Glutamatergic neuron (in vitro differentiated cells): ENCODE measurements at places on chromosomes 4 and X.

DNA sequence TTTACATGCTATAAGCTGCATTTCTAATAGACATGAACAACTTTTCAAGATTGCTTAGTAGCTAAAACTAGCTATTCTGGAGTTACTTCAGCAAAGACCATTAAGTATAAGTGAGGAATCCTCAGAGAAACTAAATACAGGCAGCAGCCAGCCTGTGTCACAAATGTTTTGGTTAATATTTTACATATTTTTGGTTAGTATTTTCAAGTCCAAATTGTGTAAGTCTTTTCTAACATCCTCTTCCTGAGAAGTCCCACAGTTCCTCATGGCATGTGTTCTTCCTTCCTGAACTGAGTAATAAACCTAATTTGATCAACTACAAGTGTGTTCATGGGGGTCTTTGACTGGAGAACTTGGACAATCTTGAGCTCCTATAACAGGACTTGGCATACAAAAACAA, 42.4 kb upstream of the MCF2 start:
- no peak for DNase-seq

DNA sequence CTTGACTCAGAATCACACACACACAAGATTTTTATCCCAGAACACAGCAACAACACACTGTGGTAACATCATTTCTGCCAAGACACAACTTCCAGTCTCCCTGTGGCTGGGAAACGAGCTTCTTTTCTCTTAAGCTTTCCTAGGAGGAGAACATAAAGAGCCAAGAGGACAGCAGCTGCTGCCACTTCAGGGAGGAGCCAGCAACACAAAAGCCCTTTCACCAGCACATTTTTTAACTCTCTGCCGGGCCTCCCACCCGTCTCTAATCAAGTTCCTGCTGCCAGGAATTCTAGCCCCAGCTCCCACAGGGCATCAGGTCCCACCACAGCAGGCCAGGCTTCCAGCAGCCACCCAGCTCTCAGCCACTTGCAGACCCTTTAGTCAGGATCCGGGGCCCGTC, 22.4 kb downstream of the FAT1 start:
- no peak for DNase-seq

DNA sequence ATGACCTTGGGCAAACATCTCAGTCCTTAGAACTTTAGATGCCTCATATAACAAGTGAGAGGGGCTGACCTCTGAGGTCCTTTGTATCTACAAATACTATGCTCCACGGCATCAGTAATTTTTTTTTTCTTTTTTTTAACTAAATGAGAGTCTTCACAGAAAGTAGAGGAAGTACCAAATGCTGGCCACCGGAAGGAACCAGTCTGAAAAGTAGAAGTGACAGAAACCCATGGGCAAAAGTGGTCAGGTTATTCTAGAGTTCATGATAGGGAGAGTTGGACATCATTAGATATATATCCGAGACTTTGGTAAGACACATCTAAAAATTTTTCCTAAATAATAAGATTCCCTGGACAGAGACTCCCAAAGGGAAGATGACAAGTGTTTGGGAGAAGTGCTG, 53.7 kb downstream of the COQ2 start:
- DNase-seq, result no peak

- no peak for DNase-seq
Observed at GRCh38 chr4:140645614-140646412, 77.1 kb upstream of the UCP1 start.

GRCh38 chr4:55386073-55386472, 9.7 kb upstream of the TMEM165 start:
- DNase-seq, result no peak

- no peak for DNase-seq
Observed at GRCh38 chrX:84724576-84724975, 222.3 kb upstream of the HDX start.

- no peak for DNase-seq
Observed at GRCh38 chr4:94653095-94653649, 104.6 kb upstream of the BMPR1B start.

DNA sequence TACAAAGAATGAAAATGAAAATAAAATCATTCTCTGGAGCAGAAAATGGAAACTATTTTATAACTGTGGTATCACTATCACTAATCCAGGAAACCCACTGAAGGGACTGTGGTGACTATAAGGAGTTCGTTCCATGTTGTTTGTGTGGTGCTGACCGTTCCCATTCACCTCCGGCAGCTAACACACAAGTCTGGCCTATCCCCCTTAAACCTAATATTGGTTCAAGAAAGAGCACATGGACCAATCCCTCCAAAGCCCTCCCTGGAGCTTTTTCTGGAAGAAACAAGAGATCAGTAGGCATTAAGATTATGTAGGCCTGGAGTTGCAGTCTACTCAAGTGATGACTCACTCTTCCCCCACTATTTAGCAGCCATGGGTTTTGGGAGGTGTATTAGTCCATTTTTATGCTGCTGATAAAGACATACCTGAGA, 25.9 kb upstream of the FAM241A start:
- no peak for DNase-seq

DNA sequence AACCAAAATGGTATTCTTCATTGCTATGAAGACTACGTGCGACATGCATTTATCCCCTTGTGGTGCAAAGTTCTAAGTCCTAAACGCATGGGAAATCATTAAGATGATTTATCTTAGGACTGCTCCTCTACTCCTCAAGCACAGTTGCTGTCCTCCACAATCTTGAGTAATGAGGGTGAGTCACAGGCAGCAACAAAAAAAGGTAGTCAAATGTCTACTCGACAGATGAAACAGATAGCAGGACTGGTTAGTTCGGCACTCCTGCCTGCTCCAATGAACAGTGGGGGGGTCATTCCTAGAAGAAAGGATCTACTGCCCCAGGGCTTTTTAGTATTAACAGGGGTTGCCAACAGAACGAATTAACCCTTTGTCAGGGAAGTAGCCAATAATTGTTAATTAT, 233.7 kb upstream of the FGF13 start:
- DNase-seq, result no peak

GRCh38 chr4:27684610-27685011, 824.0 kb downstream of the STIM2 start:
- peak; percentile 68 for DNase-seq

DNA sequence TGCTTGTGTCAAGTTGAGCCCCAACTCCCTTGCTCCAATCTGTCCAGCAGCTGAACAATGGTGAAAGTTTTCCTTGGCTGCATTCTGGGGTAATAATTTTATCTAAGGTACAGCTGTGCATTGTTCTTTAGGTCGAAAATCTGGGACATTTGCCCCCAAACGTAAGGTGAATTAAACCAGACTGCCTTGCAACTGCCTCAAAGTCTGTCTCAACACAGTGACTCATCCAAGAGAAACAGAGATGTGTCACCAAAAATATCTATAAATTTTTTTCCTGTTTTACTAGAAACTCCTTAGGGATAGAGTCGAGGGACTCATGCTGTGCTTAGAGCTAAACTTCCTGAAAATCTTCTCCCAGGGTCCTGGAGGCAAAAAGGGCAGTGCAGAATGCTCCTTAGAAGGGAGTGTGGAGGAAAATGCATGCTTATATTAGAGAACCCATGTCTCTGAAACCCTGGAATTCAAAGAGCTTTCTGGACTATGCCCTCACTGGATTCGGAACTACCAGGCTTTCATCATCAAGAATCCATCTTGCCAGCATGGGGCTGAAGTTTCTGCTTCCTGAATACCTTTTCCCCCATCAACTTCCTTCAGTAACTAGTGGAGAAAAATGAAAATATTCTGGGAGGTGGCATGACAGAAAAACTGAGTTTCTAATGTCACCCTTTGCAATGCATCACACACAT, 115.7 kb downstream of the PALLD start:
- no peak for DNase-seq

GRCh38 chr4:46277165-46277951, 112.6 kb downstream of the GABRA2 start:
- no peak for DNase-seq

GRCh38 chr4:120671538-120671937, 251.0 kb downstream of the PRDM5 start:
- no peak for DNase-seq

- no peak for DNase-seq
Observed at GRCh38 chr4:81227138-81227537, 12.1 kb upstream of the PRKG2 start.

DNA sequence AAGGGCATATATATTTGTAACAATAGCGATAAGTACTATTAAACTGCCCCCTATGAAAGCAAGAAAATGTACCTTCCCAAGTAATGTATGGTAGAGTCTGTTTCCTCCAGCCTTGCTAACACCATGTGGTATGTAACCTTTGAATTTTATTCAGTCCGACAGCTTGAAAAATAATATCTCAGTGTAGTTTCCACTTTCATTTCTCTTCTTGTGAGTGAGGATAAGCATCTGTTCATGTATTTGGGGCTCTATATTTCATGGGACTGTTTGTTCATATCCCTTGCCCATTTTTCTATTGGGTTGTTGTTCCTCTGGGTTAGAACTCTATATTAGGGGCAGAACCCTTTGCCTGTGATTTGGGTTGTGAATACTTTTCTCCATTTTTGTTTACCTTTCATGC, 58.3 kb downstream of the USP38 start:
- DNase-seq, result no peak

GRCh38 chrX:125150231-125150630, 169.4 kb upstream of the TEX13C start:
- no peak for DNase-seq

GRCh38 chr4:38160487-38161207, 200.4 kb downstream of the PTTG2 start:
- DNase-seq, result no peak

DNA sequence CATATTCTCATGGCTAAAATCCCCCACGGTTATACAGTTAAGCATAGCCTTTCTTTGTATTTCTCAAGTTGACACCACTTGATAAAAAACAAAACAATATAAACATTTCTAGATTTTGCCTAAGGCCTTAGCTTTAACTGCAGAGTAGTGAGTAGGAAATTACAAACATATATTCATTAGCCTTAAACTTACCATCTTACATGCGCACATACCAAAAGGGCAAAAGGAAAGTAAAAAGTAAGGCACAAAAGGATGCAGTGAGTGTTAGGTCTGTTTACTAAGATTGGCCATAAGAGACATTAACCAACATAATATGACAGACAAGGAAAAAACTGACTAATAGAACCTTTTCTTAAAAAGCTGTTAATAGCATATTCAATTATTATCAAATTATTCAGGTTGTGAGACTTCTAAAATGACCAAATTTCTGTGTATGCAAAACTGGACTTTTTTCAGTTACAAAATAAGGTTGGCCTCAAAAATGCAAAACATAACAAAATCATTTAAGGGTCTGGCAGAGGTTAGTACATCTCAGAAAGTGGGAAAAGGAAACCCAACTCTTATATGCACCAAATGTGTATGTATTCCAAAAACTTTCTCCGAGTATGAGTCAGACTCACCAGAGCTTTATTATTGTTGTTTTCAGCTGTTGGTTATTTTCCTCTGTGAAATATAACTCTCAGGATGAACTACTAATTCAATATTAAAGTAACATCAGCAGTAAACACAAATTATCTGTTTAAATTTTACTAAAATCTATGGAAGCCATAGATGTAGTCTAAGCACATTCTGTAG, 39.9 kb downstream of the SEPSECS start:
- no peak for DNase-seq

- DNase-seq, result no peak
Observed at GRCh38 chrX:97374266-97374665, 490.6 kb downstream of the RPA4 start.

- no peak for DNase-seq
Observed at GRCh38 chr4:52266537-52267137, 215.5 kb downstream of the SPATA18 start.

GRCh38 chr4:126560794-126561193, 1072.0 kb upstream of the INTU start:
- no peak for DNase-seq

DNA sequence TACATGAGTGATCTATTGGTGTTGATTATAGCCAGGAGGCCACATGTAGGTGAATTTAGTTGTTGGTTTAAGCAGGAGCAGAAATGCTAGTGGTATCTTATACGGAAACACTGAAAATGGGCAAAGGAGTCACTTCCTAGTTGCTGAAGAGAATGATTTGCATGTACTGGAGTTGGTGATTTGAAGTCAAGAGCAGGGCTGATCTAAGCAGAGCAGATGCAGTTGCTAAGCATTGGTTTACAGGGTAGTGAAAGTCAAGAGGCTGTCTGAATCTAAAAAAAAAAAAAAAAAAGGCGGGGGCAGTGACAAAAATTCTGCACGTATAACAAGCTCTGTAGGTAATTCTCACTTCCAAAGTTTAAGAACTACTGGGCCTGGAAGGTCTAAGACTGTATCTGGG, 90.4 kb upstream of the HPRT1 start:
- no peak for DNase-seq

DNA sequence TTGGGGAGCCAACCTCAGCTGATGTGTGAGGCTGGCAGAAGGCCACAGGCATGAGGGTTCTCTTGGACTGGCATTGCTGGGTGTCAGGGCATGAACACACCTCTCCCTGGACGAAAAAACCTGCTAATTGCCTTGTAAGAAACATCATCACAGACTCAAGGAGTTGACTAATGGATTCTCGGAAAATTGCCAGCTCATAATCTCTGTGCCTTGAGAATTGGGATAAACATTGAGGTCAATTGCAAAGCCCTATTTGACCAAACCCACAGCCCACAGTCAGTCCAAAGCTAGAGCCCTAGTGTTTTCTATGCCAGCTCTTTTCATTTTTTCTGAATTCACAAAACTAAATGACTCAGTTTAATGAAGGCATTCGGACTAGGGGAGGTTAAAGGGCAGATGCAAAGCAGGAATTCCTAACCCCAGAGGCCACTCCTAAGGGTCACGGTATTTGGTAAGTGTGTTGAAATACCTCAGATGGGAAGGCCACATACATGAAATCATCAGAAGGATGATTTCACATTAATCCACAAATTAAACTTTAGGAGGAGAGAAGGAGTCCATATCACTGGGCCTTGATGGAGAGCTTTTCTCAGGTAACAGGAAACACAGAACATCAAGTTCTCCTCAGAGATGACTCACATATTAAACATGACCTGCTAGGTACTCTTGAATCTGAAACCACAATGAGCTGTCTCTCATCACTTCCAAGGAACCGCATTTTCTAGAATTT, 39.0 kb upstream of the RASL11B start:
- DNase-seq, result no peak

DNA sequence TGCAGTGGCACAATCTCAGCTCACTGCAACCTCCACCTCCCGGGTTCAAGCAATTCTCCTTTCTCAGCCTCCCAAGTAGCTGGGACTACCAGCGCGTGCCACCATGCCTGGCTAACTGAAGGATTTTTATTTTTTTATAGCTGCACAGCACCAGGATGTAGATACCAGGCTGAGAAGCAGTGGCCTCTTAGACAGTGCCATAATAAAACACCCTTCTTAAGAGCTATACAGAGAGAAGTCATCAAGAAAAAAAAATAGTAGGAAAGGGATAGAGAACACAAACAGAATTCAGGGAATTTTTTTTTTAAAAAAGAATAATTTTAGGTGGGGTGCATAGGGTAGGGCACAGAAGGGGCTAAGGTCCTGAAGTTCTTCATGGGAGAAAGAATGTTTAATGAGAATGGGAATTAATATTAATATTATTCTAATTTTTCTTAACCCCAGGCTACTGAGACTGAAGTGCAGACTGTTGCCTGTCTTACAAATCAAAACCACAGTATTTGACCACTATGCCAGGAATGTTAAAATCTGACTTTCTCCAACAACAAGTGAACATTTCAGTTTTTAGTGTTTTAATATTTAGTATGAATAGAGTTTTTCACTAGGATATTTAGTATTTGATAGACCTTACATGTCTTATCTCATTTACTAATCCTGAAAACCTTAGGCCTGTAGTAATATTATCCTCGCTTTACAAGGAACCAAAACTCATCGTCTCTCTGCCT, 146.7 kb downstream of the KCNIP4 start:
- DNase-seq, result no peak
